Fibroblast of lung (primary cell): ENCODE measurements at places on chromosomes 4 and X. TPM values are rescaled to one million over a fixed set of nuclear protein-coding genes. Genes with fewer than 3 reads are reported as not detected.

GRCh38 chrX:123771449-123772064 lies 38.7 kb upstream of the THOC2 start:
- no peaks in the 10 kb centered on the region for H3K4me1 ChIP-seq
- H3K27me3 ChIP-seq, result no peaks in the 10 kb centered on the region
- H3K27ac ChIP-seq, result no peak overlapping the region
- H3K4me3 ChIP-seq, result no peak overlapping the region
- no peaks in the 10 kb centered on the region for H3K36me3 ChIP-seq

- no peak overlapping the region for H3K4me3 ChIP-seq
- DNase-seq, result no peak
- no peaks in the 10 kb centered on the region for H3K27me3 ChIP-seq
- H3K4me1 ChIP-seq, result no peaks in the 10 kb centered on the region
- no peak overlapping the region for H3K27ac ChIP-seq
- H3K36me3 ChIP-seq, result no peaks in the 10 kb centered on the region
Measured at GRCh38 chrX:152307936-152308335, 143.2 kb downstream of the GABRA3 start.

DNA sequence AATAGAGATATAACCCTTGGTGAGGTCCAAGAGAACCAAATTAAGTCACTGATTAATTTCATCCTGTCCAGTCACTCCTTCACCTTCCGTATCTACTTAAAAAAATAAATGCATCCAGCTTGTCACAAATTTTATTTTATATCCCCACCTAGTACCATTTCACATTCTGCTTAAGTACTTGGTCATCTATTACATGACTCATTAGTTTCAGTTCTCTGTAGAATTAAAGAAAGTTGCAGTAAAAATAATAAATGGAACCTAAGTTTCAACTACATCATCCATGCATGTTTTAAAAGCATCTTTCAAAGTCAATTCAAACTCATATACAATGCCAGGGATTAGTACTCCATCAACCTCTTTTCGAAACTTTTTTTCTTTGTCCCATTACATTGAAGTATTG lies 130.2 kb downstream of the SH2D1A start:
- H3K27ac ChIP-seq, result no peak overlapping the region
- H3K4me3 ChIP-seq, result no peak overlapping the region
- no peaks in the 10 kb centered on the region for H3K27me3 ChIP-seq

DNA sequence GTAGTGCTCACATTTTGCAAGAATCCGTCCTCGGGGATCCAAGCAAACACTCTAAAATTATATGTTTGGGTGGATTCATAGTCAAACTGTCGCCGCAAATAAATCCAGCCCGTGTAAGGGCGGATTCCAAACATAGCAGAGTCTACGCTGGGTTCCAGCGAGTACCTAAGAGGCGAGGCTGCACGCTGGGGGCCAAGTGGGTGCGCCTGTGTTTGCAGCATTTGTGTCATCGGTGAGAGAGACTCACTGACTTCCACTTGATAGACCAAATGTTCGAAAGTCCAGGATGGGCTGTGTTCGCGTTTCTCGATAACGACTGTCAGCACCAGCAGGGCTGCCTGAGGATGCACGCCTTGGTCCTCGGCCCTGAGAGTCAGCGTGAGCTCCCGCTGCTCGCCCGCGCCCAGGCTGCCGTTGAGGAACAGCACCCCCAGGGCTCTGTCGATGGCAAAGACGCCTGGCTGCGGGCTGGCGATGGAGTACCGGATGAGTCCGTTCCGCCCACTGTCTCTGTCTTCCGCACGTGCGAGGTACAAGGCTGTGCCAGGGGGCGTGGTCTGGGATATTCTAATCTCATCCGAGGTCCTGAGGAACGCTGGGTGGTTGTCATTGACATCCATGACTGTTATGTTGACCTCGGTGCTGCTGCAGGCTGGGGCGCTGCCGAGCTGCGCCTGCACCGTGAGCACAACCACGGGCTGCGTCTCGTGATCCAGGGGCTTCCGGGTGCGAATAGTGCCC lies 158.7 kb downstream of the DCHS2 start:
- DNase-seq, result peak; percentile 0
- H3K27ac ChIP-seq, result no peak overlapping the region
- H3K4me1 ChIP-seq, result no peaks in the 10 kb centered on the region
- H3K4me3 ChIP-seq, result peak overlapping the region; percentile 54
- no peaks in the 10 kb centered on the region for H3K27me3 ChIP-seq
- no peaks in the 10 kb centered on the region for H3K36me3 ChIP-seq

DNA sequence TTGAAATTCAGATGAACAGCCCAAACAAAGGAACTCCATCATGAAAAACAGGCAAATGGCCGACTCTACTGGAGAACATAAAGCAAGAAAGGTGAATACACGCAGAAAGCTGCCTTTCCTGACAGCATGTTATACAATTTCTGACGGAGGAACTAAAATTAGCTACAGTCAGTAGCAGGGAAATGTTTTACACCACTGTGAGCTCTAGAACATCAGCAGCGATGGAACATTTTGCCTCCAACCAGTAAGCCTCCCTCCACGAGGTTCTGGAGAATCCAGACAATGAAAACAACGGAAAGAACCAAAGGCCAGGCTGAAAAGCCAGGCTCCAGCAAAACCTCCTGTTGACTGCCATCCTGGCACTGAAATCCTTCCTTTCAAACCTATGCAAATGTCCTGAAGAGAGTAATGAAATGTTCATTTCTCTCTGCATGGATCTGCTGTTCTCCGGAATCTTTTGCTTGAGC lies 78.9 kb downstream of the IRF2 start:
- no peak overlapping the region for H3K4me3 ChIP-seq
- no peaks in the 10 kb centered on the region for H3K27me3 ChIP-seq

DNA sequence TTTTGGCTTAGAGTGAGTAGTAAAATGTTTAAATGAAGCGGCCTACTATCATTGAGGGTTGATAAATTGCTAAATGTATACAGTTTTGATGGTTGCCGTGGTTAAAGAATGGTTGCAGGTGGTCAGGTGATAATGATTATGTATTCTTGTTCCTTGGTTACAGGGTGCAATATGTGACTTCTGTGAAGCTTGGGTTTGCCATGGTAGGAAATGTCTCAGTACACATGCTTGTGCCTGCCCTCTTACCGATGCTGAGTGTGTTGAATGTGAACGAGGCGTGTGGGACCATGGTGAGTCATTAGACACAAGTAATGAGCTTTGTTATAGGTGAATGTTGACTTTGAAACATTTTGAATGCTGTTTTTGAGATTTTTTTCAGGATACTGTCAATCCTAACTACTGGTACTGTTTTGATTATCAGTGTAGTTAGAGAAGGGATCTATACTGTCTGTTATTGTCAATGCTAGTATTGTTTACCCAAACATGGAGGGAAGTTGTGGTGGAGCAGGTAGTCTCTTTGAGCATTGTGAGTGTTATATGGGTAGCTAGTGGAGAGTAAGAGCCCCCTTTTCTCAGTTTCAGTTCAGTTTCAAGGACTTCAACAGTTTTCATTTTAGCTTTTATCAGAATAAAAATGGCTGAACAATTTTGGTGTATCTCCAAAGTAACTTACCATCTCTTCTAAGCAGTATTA lies 8.9 kb downstream of the ZNF330 start:
- no peak overlapping the region for H3K4me3 ChIP-seq
- H3K27me3 ChIP-seq, result no peaks in the 10 kb centered on the region
- DNase-seq, result no peak

The TCEAL3 gene
- total RNA-seq, result 15.4 and 21.6 TPM in 2 replicates

The RTL9 gene
- total RNA-seq, result under 0.01 and 0.17 TPM in 2 replicates

The NEXMIF gene
- under 0.01 TPM in 1 of 2 replicates, not detected in the other for total RNA-seq

The TCEAL7 gene
- 32.5 and 52.6 TPM in 2 replicates for total RNA-seq

The USP17L19 gene
- total RNA-seq, result not detected in 2 replicates

The AWAT2 gene
- not detected in 2 replicates for total RNA-seq

The TMPRSS11F gene
- total RNA-seq, result not detected in 2 replicates
